Fibroblast of lung (primary cell): ENCODE measurements at places on chromosomes 1 and 21. TPM values are rescaled to one million over a fixed set of nuclear protein-coding genes. Genes with fewer than 3 reads are reported as not detected.

DNA sequence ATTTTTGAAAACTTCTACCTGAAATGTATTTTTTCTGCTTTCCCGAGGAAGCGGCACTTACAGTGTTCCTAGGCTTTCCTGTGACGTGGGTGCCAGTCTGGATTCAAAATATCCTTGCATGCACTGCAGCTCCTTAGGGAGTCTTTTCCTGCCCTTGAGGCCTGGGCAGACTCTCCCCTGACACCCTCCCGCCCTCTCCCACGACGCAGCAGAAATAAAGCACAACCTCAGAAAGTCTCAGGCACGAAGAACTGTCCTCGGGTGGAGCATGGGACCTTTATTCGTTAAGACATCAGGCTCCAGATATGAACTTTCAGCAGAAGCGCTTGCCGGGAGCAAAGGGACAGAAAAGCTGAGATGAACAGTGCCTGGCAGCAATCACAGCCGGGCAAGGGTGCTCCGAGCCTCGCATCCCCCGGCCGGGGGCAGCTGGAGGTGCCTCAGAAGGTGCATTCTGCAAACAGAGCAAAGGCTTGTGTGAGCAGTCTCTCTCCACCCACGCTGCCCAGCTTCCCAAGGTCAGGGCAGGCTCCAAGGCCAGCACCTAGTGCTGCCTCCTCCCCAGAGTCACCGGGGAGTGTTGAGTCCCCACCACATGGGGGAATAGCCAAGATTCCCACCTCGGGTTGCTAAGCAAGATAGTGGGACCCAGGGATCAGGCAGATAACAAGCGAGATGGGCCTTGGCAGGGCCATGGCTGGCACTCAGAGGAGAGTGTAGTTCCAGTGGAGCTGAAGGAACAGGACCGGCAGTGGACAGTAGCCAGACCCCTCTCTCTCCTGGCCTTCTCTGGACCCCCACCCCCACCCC, 3.2 kb downstream of the TFF3 start:
- no peak for DNase-seq

DNA sequence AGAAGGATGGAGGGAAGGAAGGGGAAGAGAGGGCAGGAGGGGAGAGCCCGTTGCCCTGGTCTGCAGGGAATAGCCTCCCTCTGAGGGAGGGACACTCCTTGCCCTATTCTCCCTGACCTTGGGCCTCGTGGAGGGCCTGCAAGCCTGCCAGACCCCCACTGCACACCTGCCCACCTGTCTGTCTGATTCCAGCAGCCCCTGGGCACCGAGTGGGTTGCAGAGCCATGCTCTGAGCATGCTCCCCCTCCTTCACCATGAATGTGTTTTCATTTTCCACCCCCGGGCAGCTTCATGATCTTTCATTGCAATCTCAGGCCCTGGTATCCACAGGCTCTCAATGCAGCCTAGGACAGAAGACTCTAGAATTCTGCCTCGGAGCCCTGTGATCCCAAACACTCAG, 5.1 kb upstream of the NPHP4 start:
- DNase-seq, result no peak

DNA sequence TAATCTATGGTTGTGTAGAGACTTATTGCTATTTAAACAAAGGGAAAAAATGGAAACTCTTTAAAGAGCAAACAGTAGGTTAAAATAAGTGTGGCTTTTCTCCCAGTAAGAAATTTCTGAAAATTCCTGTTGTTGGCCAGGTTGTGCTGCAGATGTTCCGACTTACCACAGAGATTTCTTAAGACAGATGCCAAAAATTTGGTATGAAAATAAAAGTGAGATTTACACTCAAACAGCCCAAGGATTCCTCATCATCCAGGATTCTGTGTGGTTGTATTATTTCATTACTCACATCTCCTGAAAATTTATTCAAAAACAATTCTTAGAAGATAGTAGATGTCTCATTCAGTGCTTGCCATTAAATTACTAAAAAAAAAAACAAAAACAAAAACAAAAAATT, 296.7 kb upstream of the PTBP2 start:
- DNase-seq, result peak; percentile 11

- peak; percentile 37 for DNase-seq
These were observed 42.2 kb upstream of the GOLT1A start for GRCh38 chr1:204255966-204256365.

The CD34 gene
- total RNA-seq, result under 0.01 and 0.26 TPM in 2 replicates

DNA sequence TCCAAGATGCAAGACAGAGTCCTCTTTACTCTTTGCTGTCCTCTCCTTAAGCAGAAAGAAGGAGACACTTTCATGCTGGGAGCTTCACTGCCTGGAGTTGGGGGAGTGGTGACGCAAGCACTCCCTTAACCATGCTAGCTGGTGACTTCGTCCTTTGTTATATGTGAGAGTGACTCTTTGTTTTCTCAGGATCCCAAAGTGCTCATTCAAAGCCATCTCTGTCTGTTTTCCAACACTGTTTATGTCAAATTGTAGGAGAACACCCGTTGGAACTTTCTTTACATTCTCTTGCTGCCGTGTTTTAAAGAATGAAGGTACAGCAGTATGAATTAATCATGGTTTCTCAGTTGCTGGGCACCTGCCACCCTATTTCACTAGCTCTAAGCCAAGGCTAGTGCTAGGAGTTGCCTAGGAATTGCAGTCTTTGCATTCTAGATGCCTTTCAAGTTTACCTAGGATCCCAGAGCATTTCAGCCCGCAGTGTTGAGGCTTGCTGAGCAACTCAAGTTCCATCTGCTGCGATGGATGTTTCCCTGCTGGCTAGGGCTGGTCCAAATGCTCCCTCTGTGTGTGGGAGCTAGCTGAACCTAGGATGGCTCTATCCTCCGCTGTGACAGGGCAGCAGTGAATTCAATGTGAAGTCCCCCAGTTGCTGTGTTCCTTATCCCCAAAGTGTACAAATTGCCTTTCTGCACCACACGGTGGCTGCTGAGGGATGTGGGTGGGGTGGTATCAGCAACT, 82.6 kb upstream of the GPR52 start:
- DNase-seq, result no peak

- DNase-seq, result no peak
These were observed 56.7 kb upstream of the LAPTM5 start for GRCh38 chr1:30814292-30814691.

The REN gene
- 0.17 TPM in 1 of 2 replicates, not detected in the other for total RNA-seq
